ENCODE measurements at places on chromosomes 13 and 19.

DNA sequence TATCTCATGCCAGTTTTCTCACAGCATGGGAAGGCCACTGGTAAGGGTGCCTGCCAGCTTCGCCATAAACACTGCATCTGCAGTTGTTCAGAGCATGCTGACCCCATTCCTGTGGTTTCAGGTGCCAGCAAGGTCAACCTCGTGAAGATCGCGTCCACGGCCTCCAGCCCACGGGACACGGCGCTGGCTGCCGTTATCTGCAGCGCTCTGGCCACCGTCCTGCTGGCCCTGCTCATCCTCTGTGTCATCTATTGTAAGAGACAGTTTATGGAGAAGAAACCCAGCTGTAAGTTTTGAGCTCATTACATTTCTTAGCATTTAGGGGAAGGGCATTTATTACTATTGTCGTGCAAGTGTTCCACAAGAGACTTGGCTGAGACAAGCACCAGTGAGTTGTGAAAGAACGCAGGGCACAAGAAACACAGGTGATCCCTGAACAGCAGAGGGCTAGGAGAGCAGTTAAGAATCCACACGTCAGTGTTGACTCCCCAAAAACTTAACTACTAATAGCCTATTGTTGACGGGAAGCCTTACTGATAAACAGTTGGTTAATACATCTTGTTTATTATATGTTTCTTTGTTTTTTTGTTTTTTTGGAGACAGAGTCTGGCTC lies 88.8 kb downstream of the TNFRSF19 start:
- no peak for DNase-seq

DNA sequence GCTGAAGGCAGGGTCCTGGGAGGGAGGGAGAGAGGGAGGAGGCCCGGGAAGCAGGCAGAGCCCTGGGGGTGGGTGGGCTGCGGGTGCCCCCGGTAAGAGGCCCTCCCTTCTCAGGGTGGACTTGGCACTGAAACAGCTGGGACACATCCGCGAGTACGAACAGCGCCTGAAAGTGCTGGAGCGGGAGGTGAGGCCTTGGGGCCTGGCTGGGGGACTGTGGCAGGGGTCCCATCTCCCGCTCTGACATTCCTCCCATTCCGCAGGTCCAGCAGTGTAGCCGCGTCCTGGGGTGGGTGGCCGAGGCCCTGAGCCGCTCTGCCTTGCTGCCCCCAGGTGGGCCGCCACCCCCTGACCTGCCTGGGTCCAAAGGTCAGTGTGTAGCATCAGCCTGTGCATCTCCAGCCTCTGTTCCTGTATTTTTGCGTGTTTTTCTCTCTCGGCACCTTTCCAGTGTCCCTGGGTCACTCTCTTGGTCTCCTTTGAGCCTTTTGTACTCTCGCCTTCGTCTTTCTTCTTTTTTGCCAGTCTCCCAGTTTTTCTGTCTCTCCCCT lies 53.4 kb downstream of the TRPM4 start:
- DNase-seq = no peak

DNA sequence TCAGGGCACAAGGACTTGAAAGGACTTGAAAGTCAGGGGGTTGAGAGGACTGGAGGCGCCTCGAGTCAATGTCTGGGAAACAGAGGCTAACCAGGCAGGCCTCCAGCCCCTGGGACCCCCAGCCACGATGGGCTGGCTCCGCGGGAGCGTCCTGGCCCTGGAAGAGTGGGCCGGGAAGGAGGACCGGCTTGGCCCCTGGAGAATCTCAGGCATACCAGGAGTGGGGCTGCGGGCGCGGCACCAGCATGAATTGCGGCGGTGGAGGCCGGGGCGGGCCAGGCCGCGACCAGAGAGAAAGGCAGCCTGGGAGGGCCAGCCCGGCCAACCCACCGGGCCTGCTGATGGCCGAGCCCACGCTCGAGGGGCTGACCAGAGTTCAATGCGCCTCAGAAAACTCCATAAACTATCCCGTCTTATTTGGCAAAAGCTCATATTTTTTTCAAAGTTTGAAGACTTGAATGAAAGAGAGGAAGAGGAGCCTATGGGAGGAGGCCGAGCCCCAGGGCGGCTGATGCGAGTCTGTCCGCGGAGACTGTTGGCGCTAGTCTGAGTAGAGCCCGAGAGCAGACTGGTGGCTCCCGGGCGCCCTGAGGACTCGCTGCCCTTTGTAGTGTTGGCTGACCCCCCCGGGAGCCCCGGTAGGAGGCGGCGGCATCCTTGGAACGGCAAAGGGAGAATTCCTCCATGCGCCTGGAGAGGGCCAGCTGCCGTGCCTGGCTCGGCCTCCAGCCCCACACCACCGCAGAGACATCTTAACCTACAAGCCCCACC lies 68.0 kb downstream of the MLLT1 start:
- DNase-seq = no peak

DNA sequence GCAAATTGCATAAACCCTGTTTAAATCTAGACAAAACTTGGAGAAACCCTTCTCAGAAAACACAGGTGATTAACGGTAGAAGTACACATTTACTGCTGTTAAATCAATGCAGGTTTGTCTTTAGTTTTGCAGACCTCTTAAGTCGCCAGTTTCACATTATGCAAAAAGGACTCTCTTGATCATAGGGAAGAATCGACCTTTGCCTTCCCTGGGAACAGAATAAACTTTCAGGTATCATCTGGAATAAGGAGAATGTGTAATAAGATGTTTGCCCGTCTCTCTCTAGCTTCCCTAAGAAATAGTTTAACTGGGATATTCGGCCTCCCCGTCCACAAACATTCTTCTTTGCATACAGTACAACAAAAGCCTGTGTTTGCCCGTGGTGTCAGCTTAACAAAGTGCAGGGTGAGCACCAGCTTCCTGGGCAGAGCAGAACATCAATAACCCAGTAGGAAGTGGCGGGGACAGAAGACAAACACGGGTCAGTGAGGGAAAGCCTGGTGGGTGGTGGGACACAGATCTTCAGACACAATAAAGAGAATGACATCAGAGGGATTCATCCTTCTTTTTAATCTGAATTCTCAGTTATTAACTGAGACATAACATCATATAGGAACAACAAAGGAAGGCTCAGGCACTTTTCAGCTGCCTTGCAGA lies 1077.7 kb upstream of the SLC10A2 start:
- DNase-seq = no peak

DNA sequence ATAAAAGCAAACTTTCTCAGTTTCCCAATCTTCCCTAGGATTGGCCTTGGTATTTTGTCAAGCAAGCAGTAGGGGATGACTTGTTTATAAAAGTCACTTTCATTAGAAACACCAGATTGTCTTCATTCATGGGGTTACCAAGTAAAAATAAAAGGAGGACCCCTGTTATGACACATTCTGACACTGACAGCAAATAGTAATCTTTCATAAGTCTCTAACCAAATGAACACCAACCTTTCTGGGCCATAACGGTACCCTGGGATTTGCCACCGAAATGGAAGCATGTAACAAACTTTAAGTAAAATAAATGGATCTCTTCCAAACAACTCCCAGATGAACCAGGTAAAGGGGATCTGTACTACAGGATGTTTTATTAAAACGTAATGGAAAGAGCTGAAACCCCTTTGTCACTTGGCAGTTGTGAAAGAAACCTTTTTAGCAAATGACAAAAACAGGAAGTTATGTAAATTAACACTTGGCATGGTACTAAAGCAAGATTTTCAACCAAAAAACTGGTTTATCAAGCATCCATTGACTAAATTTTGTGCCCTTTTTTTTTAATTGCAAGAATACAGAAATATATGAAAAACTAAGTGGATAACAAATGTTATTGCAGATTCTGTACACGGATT lies 335.6 kb downstream of the RBM26 start:
- DNase-seq = no peak

- no peak for DNase-seq
These were observed 3.1 kb downstream of the SPC24 start for GRCh38 chr19:11152318-11153062.

DNA sequence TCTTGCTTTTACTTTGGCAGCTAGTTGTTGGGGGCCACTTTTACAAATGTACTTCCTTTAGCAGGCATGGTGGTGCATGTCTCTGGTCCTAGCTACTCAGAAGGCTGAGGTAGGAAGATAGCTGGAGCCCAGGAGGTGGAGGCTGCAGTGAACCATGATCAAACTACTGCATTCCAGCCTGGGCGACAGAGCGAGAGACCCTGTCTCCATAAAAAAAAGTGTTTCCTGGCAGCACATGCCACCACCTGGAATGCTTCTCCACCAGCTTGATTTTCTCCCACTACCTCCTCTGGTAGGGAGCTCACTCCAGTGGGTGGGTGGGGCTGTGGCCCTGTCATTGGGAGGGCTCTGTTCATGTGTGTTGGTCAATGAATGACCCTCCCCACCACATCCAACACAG lies 12.5 kb downstream of the FZR1 start:
- no peak for DNase-seq
